CD14-positive monocyte (primary cell): ENCODE measurements at places on chromosomes 5 and 9.
A peak's percentile ranks its signal among the peaks of the same experiment; 100 is the strongest.

GRCh38 chr9:35051069-35051967 lies 21.1 kb downstream of the VCP start:
- peak; percentile 32 for DNase-seq

DNA sequence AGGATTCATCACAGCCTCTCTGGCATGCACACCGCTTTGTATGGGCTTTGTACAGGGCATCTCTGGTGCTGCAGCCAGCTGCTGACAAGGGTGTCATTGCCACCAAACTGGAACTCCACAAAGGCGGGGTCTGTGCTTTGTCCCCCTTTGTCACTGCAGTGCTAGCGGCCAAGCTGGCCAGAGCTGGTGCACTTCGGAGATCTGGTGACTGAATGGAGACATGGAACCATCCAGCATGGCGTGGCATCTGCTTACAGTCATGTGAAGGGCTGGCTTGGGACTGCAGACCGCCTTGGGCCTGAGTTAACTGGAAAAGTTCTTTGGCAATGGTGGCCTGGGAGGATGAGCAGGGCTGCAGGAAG lies 18.7 kb upstream of the COL5A1 start:
- no peak for DNase-seq

GRCh38 chr5:55134053-55134722 lies 25.8 kb upstream of the GPX8 start:
- DNase-seq = no peak

GRCh38 chr5:155134130-155134529 lies 120.6 kb downstream of the KIF4B start:
- DNase-seq = no peak

GRCh38 chr9:134937164-134937555 lies 19.4 kb upstream of the FCN1 start:
- DNase-seq = no peak

GRCh38 chr5:71782393-71782770 lies 63.3 kb downstream of the CARTPT start:
- DNase-seq = no peak

- DNase-seq = no peak
Measured at GRCh38 chr9:88326936-88327335, 61.3 kb upstream of the SPIN1 start.

DNA sequence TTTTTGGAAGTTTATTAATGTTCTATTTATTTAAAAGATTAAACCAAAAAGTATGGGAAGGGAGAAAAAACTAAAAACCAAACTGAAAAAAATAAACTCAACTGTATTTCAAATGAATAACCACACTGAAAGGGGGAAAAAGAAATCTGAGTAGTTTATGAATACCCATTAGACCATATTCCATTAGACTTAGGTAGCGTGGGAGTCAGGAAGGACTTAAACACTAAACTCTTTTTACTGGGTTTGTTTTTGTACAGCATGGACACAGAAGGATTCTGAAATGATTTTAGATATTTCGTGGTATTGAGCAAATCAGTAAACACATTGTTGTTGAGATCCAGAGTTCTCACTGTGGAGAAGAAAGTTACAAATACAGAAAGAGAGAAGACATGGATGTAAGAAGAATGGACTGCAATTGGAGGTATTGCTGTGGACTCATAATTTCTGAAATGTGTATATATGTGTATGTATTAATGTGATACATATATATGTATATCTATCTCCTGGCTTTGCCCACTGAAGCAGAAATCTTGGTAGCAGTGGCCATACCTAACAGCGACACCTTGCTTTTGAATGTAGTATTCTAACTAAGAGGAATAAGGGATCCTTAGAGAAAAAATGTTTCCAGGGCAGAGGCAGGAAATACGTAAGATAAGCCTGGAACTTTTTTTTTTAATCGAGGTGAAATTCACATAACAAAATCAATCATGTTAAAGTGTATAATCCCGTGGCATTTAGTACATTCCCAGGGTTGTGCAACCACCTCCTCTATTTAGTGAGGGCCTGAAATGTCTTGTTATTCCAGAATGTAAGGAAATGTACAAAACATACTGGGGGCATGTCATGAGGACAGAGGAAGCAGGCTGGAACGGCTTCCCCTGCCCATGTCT lies 228.8 kb downstream of the SMARCA2 start:
- no peak for DNase-seq

DNA sequence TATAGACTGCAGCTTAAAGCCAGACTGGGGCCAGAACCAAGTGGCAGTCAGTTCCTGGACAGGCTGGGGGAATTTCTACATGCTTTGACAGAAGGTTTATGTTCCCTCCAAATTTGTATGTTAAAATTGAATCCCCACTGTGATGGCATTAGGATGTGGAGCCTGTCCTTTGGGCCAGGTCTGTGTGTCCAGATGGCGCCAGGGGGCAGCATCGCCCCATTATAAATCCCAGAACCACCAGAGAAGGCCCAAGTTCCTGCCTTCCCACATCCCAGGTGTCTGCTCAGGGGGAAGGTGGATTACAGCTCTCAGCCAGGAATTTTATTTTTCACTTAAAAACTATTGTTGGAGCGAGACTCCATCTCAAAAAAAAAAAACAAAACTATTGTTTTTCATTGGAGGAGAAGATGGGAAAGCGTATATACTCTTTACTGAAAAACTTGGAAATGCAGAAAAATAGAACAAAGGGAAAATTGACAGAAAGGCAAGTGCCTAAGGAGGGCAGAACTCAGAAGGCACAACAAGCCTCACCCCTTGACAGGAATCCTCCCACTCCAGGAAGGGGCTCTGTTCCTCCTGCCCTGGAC lies 5.0 kb downstream of the IL3 start:
- DNase-seq = no peak

- no peak for DNase-seq
Measured at GRCh38 chr5:61964201-61964600, 341.8 kb upstream of the KIF2A start.

DNA sequence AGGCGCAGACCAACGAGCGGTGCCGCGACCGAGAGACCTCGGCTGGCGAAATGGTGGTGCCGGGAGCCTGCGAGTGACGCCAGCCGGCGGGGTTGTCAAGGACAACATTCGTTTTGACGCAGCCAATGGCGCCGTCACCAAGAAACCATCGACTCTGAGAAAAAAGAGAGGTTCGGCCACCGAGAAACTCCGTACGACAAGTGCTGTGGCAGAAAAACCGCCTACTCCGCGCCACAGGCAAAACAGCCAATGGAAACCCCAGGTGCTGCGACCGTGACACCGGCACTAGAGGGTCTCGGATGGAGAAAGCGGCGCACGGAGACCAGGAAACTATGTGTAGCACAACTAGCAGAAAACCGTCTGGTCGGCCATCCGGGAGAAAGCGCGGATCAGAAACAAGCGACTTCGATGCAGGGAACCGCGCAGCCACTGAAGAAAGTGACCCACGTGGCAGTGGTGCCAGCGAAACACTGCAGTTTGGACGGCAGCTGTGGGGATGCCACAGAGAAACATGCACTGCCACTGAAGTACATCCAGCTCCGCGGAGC lies 88.8 kb downstream of the ANXA2R start:
- DNase-seq = peak; percentile 56

DNA sequence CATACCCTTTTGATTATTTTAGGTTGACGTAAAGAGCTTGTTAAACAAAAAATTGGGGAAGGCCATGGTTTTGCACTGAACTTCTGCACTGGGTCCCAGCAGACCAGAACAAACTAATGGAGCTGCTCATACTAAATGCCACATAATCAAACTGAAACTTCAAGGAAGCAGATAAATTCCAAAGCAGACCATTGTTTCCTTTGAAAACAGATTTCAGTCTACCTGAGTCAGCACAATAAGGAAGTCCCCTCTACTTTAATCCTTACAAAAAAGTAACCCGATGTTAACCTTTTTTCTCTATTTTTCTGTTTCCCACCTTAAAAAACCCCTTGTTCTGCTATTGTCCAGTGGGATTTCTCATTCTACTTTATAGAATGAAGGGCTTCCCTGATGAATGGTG lies 39.2 kb downstream of the WDR36 start:
- no peak for DNase-seq

- no peak for DNase-seq
Measured at GRCh38 chr5:87572090-87572489, 159.4 kb upstream of the CCNH start.
